T-cell (primary cell): ENCODE measurements at places on chromosomes 1 and 21.

DNA sequence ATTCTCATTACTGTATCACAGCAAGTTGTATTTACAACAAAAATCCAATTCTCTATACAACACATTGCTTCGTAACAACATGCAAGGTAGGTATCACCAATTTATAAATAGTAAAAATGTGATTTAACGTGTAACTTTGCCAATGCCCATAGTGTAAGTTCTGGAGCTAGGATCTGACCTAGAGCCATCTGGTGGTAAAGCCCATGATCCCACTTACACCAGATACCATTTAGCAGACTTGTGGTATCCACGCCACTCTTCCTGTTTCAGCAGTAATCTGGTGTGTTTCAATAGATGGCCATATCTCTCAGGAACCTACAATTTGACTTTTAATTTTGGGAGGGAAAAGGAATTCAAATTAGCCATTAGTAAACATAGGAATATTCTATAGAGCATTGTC lies 10.2 kb downstream of the SETSIP start:
- no peak for DNase-seq

DNA sequence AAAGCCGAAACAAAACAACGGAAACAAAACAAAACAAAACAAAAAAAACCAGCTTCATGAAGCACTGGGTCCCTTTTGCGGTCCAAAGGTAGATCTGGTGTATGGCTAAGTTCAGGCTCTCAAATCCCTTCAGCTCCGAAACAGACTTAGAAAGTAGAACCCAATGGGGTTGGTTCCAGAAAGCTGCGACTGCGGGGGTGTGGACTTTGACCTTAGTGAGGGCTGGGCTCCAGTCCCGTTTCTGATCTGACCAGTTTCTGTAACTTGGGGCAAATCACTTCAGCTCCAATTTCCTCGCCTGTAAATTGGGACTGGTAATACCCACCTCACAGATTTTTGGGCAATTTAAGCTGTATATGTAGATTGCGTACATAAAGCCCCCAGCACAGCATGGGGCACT lies 105.2 kb downstream of the ZSCAN20 start:
- DNase-seq: no peak

- no peak for DNase-seq
Measured at GRCh38 chr1:220895412-220895946, 16.2 kb downstream of the HLX start.

GRCh38 chr1:178959543-178960460 lies 65.9 kb upstream of the FAM20B start:
- DNase-seq: no peak

GRCh38 chr1:179883745-179884138 lies 1.7 kb downstream of the TOR1AIP1 start:
- DNase-seq: peak; percentile 62

- DNase-seq: no peak
Measured at GRCh38 chr21:46154155-46154954, 1.0 kb downstream of the FTCD start.

GRCh38 chr1:3625151-3625907 lies 514 bp downstream of the TPRG1L start:
- DNase-seq: peak; percentile 34

DNA sequence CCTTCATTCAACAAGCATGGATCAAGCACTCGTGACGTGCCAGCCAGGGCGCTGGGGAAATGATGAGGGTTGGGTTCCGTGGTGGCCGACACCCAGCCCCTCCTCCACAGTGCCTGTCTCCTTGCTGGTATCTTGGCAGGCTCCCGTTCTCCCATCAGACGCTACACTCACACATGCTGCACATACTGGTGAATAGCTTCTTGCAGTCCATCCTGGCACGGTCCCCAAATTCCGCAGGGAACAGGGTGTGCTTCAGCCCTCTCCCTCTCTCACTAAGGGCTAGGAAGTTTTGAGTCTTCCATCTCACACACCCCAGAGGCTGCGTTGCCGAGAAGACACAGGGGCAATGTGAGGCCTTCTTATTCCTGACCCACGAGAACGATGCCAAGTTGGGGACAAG lies 10.1 kb upstream of the MEF2D start:
- no peak for DNase-seq

- no peak for DNase-seq
Measured at GRCh38 chr1:181386340-181386739, 97.0 kb upstream of the CACNA1E start.

DNA sequence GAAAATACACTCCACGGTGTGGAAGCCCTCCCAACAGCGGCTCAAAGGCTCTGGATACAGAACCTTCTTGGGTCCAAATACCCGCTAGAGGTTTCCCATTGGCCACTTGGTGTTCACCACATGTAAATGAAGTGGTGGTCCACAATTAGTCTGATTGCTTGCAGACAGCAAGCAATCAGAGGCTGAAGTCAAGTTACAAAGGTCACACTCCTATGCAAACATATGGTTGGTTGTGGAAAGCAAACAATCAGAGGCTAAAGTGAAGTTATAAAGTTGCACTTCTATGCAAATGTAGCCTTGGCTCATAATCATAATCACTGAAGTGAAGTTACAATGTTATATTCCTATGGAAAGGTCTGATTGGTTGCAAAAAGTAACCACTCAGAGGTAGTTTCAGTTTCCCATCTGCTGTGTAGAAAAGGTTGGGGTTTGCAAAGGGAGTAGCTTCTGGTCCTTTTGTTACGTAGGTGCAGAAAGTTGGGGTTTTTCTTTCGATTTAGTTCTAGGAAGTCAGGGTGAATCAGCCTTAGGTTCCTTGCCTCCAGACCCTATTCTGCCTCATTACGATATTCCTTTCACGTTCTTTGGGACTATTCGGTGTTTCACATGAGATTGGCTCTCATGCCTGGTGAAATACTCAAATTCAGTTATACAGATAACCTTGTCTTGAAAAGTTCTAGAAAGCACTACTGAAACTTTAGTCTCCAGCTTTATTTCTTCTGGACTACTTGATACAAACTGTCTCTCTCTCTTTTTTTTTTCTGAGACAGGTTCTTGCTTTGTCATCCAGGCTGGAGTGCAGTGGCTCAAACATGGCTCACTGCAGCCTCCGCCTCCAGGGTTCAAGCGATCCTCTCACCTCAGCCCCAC lies 36.7 kb upstream of the MTF2 start:
- peak; percentile 24 for DNase-seq

- no peak for DNase-seq
Measured at GRCh38 chr1:201356701-201357100, 20.8 kb downstream of the TNNT2 start.

GRCh38 chr1:163296504-163297263 lies 25.1 kb upstream of the NUF2 start:
- no peak for DNase-seq

DNA sequence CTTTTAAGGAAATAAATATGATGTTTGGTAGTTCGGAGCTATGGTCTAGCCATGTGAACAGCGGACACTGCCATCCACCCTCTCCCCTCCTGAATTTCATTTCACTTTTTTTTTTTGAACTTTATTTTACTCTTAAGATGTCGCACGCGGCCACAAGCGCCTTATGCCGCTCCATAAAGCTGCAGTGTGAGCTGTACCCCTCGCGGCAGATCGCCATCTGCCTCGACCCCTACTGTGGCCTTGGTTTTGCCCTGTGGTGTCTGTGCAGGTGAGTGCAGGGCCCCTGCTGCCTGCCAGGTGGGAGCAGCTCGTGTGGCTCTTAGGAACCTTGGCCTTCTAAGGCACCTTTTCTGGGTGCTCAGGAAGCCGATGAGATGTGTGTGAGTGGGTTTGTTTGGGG lies 48.1 kb downstream of the S100B start:
- no peak for DNase-seq

GRCh38 chr1:160082926-160083325 lies 1.6 kb downstream of the KCNJ9 start:
- DNase-seq: no peak

DNA sequence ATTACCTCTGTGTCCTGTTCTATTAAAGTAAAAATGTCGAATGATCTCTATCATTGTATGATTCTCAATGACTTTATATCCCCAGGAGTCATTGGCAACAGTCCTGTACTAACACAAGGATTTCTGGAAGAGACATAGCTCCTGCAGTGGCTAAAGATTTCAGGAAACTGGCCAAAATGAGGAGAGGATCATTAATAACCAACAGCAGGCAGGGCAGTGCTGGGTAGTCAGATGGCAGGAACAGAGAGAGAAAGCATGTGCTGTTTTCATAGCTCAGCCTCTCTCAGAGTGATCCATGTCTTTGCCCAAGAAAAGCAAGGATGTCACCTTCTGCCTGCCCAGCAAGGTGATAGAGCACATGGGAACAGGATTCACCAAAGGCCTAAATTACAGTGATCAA lies 604.7 kb upstream of the PLXNA2 start:
- DNase-seq: no peak

DNA sequence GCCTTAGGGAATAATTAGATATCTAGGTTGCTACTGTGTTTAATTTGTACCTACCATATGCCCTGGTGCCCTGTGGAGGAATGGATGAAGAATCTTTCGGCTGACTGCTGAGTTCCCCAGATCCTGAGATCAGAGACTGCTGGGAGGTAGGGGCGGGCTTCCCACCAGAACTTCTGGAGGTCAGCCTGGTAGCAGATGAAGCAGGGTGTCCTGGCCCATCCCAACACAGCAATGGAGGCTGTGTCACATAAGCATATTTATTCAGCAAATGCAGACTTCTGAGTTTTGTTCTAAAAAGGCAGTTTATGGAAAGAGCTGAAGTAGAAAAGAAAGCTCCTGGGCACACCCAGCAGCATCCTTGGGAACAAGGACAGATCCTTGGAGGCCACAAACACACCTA lies 74.0 kb downstream of the KRTAP19-8 start:
- DNase-seq: no peak

GRCh38 chr21:42140196-42140934 lies 69.2 kb downstream of the UMODL1 start:
- DNase-seq: no peak

DNA sequence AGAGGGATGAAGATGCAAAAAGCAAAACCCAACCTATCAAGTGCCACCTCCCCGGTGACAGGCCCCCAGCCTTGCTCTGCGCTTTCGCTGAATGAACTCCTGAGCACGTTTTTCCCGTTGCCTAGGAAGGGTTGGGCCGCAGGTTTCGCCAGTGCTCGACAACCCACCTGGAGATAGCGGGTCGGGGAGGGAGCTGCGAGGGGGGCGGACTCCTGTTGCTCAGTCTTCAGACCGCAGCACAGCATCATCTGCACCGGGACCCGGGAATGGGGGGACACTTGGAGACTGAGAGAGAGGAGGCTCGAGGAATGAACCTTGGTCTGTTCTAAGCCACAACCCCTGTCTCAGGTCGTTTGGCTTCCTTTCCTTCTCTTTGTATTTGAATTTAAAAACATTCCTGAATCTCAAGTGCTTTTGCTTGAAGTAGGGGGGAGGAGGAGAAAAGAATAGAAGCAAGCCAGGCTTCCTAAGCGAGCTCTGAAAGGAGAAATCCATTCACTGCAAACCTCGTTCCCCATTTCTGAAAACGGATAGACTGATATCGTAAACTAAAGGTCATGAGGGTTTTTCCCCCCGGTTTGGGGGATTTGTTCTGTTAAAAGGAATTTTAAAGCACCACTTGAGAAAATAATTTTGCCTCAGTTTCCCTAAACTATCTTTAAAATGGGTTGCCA lies 1.2 kb downstream of the AK5 start:
- peak; percentile 2 for DNase-seq

- DNase-seq: no peak
Measured at GRCh38 chr21:46161633-46162592, 6.5 kb upstream of the FTCD start.

DNA sequence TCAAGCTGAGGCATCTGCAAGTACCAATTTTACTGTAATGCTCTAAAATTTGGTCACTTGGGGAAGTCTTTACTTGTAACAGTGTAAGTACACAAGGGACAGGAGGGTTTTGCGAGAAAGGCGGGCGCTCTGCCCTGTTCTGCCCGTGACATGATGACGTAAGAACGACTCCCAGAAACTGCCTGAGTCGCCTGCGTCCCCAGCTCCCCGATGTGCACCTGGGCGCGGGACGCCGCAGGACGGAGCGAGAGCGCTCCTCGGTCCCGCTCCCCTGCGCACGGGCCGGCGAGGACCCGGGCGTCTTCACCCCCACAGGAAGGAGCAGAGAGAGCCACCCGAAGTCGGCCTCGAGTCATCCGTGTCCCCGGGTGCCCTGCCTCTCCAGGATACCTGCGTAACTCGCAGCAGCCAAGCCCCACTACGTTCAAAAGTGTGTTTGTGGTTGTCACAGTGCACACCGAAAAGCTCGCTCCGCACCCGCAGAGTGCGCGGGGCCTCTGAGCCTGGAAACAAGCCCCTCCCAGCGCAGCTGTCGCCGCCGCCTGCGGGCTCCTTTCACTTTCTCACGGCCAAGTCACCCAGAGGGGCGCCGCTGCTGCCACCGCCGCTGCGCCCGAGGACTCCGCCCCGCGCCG lies 3.3 kb upstream of the ZBTB18 start:
- no peak for DNase-seq

- no peak for DNase-seq
Measured at GRCh38 chr1:117825414-117825813, 104.0 kb downstream of the GDAP2 start.

DNA sequence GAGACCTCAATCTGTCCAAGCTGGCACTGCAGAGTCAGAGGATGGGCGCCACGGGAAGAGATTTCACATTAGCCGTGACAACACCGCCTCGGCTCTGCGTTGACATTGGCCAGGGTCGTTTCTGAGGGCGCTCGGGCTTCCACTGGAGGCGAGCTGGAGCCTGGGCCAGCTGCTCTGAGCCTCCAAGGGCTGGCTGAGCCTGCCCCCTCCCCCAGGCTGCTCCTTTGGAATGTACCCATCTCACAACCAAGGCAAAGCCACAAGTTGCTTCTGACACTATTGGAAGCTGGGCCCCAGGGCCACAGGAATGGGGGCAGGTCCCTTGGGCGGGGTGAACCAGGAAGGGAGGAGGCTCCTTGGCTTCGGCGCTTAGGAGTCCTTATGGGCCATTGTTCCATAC lies 12.7 kb downstream of the GPR3 start:
- no peak for DNase-seq
